Effector CD4-positive, alpha-beta T cell (primary cell): ENCODE measurements at places on chromosomes 13 and 19.

GRCh38 chr19:17654993-17655392 lies 33.2 kb downstream of the UNC13A start:
- no peak for DNase-seq

- no peak for DNase-seq
These were observed 58.2 kb downstream of the USP12 start for GRCh38 chr13:27113436-27113835.

- no peak for DNase-seq
These were observed 830.2 kb upstream of the SPRY2 start for GRCh38 chr13:81171065-81171647.

GRCh38 chr13:72384186-72384823 lies 343.1 kb downstream of the MZT1 start:
- no peak for DNase-seq

DNA sequence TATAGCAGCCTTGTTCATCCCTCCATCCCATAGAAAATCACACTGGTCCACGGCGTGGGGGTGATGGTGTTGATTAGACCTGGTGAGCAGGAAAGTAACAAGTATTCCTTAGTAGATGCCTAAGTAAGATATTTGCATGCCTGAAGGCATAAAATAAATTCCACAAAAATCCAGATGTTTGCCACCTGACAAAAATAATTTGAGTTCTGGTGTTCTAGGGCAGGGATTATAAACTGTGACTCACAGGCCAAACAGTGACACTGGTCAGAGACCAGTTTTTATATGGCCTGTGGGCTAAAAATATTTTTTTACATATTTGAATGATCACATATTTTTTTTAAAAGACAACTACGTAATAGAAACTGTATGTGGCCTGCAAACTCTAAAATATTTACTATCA lies 310.7 kb downstream of the RFC3 start:
- DNase-seq: no peak

DNA sequence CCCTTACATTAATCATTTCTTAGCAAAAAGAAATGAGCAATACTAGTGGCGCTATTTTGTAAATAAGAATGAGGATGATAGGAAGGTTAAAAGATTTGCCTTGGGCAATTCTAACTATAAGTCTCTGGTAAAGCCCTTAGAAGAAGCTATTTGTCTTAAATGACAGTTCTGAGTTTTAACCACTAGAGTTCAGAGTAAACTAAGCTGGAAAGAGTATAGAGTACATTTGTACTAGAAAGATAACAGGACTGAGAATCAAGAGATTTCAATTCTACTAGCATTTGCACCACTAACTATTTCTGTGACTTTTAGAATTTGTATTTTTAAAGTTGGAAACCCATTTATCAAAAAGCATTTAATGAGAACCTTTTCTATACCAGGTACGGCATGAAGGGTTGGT lies 750.3 kb downstream of the OLFM4 start:
- no peak for DNase-seq

- DNase-seq: no peak
These were observed 3.4 kb downstream of the NOTCH3 start for GRCh38 chr19:15197275-15197941.

GRCh38 chr19:6413291-6413690 lies 11.3 kb downstream of the KHSRP start:
- DNase-seq: no peak

- DNase-seq: no peak
These were observed 26.5 kb downstream of the MYCBP2 start for GRCh38 chr13:77300176-77301037.

GRCh38 chr13:47454986-47455385 lies 546.1 kb downstream of the SUCLA2 start:
- DNase-seq: no peak
